ENCODE measurements at places on chromosomes 5 and 9. TPM values are rescaled to one million over a fixed set of nuclear protein-coding genes. Genes with fewer than 3 reads are reported as not detected.

Gene ACOT12
- total RNA-seq: not detected

GRCh38 chr9:76913467-76913866 lies 7.6 kb upstream of the PRUNE2 start:
- no peak overlapping the region for H3K27ac ChIP-seq

Gene EIF4EBP3
- 3.6 TPM for total RNA-seq

DNA sequence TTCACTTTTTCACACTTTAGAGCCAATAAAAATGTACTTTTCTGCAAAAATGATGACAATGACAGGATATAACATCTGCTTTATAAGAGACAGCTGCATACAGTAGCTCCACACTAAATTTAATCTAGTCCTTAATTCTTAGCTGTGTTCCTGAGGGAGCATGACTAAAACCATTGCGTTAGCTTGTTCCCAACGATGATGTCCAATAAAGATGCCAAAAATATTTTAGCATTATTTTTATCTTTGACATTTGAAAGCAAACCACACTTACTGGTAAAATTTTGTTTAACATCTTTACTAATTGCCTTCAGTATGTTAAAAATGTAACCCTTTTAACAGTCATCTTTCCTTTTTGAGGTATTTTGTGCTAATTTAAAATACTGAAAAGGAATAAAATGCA lies 382.7 kb downstream of the CHSY3 start:
- peak; percentile 22 for DNase-seq
- H3K27ac ChIP-seq: no peak overlapping the region
- H3K4me3 ChIP-seq: no peak overlapping the region

- H3K36me3 ChIP-seq: no peaks in the 10 kb centered on the region
- peak; percentile 87 for DNase-seq
- peak overlapping the region; percentile 93 for H3K27ac ChIP-seq
- peak overlapping the region; percentile 12 for H3K4me3 ChIP-seq
Measured at GRCh38 chr5:31106691-31107090, 86.8 kb upstream of the CDH6 start.

DNA sequence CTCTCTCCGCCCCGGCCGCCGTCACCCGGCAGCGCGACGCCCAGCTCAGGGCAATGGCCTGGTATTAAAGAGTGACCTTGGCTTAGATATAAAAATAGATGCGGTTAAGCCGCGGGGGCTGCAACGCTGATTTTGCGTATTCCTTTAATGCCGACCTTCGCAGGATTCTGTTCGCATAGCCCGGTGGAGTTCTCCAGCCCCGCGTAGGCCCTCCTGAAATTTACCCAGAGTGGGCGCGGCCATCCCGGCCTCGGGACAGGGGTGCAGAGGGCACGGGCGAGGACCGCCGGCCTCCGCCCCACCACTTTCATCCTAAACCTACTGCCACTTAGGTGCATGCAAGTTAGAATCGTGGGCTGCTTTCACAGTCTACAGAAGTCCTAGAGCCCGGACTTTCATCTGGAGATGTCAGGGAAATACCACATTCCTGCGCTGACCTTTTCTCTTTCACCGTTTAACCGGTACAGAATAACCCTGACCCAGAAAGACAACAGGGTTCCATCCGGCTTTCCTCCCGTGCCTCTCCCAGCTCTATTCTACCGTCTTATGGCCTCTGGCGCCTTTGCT lies 492 bp upstream of the FAM169A start:
- H3K27me3 ChIP-seq: no peaks in the 10 kb centered on the region
- H3K4me3 ChIP-seq: peak overlapping the region; percentile 83
- H3K27ac ChIP-seq: no peak overlapping the region

Gene TMEM8B
- 8.6 TPM for total RNA-seq

DNA sequence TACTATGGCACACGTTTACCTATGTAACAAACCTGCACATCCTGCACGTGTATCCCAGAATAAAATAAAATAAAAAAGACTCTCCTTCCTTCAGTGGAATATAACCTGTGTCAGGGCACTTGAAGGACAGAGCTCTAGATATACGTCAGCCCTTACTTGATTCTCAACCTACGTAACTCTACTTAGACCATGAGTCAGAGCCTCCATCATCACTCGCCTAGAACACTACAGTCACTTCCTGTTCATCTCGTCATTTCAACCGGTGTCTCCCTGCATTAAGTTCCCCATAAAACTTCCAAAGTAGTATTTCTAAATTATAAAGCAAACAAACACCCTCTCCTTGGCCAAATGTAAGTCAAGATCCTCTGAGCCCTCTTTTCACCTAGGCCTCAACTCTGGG lies 243.5 kb upstream of the CCNG1 start:
- H3K4me1 ChIP-seq: no peaks in the 10 kb centered on the region
- DNase-seq: no peak
- no peaks in the 10 kb centered on the region for H3K27me3 ChIP-seq
- no peak overlapping the region for H3K4me3 ChIP-seq

GRCh38 chr9:115144706-115145105 lies 26.7 kb upstream of the TNC start:
- peak; percentile 62 for DNase-seq
- H3K4me1 ChIP-seq: peaks cover 20% of the 10 kb centered on the region
- H3K27me3 ChIP-seq: no peaks in the 10 kb centered on the region
- H3K4me3 ChIP-seq: no peak overlapping the region
- no peaks in the 10 kb centered on the region for H3K36me3 ChIP-seq
- H3K27ac ChIP-seq: peak overlapping the region; percentile 35

Gene DNAH5
- total RNA-seq: 3.2 TPM

Gene LCN15
- not detected for total RNA-seq

Gene C1QTNF3
- total RNA-seq: 0.95 TPM

GRCh38 chr5:127013407-127013806 lies 17.0 kb downstream of the MARCHF3 start:
- H3K4me3 ChIP-seq: no peak overlapping the region
- H3K27ac ChIP-seq: no peak overlapping the region
- no peaks in the 10 kb centered on the region for H3K27me3 ChIP-seq
- peaks cover 25% of the 10 kb centered on the region for H3K4me1 ChIP-seq
- DNase-seq: no peak

- peaks cover 8% of the 10 kb centered on the region for H3K4me1 ChIP-seq
- peak; percentile 33 for DNase-seq
- no peak overlapping the region for H3K27ac ChIP-seq
- H3K4me3 ChIP-seq: no peak overlapping the region
- H3K27me3 ChIP-seq: peaks cover 43% of the 10 kb centered on the region
Measured at GRCh38 chr5:174737330-174737729, 12.9 kb downstream of the MSX2 start.

Gene IL13
- total RNA-seq: not detected

Gene TMEM215
- 3.0 TPM for total RNA-seq

DNA sequence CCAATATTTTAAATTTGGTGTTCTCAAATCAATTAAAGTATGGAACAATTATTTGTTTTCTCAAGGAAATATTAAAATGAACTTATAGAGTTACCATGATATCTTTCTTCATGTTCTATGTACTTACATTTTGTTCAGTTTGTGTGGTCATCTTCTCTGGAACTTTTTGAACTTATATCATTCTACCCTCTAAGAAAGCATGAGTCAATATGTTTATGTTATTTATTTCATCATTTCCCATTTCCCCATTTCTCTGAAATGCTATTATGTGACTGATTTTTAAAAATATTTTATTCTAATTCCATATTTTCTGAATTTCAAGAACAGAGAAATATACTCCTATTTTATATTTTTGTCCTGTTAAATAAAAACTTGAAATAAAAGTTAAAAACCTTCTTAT lies 123.5 kb upstream of the ACOT12 start:
- H3K27ac ChIP-seq: no peak overlapping the region
- H3K36me3 ChIP-seq: no peaks in the 10 kb centered on the region
- no peak overlapping the region for H3K4me3 ChIP-seq
- no peak for DNase-seq

GRCh38 chr5:168072665-168073064 lies 218.8 kb upstream of the WWC1 start:
- H3K27ac ChIP-seq: no peak overlapping the region
- H3K4me1 ChIP-seq: peaks cover 10% of the 10 kb centered on the region
- H3K36me3 ChIP-seq: no peaks in the 10 kb centered on the region
- H3K4me3 ChIP-seq: no peak overlapping the region
- no peaks in the 10 kb centered on the region for H3K27me3 ChIP-seq
- no peak for DNase-seq

Gene ARL14EPL
- not detected for total RNA-seq

Gene AHRR
- total RNA-seq: 8.6 TPM

- H3K36me3 ChIP-seq: no peaks in the 10 kb centered on the region
- H3K4me1 ChIP-seq: no peaks in the 10 kb centered on the region
- DNase-seq: no peak
- H3K27me3 ChIP-seq: peaks cover 7% of the 10 kb centered on the region
- no peak overlapping the region for H3K27ac ChIP-seq
Measured at GRCh38 chr5:68673106-68673822, 420.6 kb upstream of the SLC30A5 start.

- H3K36me3 ChIP-seq: no peaks in the 10 kb centered on the region
- H3K27me3 ChIP-seq: no peaks in the 10 kb centered on the region
- H3K4me1 ChIP-seq: no peaks in the 10 kb centered on the region
- no peak overlapping the region for H3K4me3 ChIP-seq
Measured at GRCh38 chr9:89412951-89413350, 85.0 kb downstream of the SEMA4D start.

Gene GARNL3
- total RNA-seq: 5.4 TPM

- DNase-seq: no peak
- H3K36me3 ChIP-seq: no peaks in the 10 kb centered on the region
- H3K4me3 ChIP-seq: no peak overlapping the region
- no peaks in the 10 kb centered on the region for H3K4me1 ChIP-seq
- no peak overlapping the region for H3K27ac ChIP-seq
Measured at GRCh38 chr9:82783045-82783444, 279.9 kb downstream of the RASEF start.

Gene ZNG1E
- total RNA-seq: 44.5 TPM

- H3K4me3 ChIP-seq: no peak overlapping the region
- H3K27ac ChIP-seq: no peak overlapping the region
- H3K4me1 ChIP-seq: no peaks in the 10 kb centered on the region
- no peak for DNase-seq
- no peaks in the 10 kb centered on the region for H3K36me3 ChIP-seq
Measured at GRCh38 chr9:132797861-132798659, 80.0 kb downstream of the AK8 start.

DNA sequence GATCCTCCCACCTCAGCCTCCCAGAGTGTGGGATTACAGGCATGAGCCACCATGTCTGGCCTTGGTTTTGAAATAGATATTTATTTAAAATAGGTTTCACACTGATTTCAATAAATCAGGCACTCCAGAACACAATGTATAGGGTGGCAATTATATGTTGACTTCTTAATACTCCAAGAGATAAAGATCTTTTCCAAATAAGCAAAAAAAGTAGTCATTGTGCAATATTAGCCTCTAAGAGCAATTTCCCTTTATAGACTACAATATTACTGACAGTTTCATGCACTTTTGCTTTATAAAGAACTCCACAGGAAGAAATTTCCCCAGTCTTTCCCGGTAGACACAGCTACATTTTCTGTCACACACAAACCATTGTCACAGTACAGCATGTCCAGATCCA lies 23.4 kb upstream of the RUFY1 start:
- H3K4me3 ChIP-seq: no peak overlapping the region
- H3K27me3 ChIP-seq: no peaks in the 10 kb centered on the region
- H3K27ac ChIP-seq: no peak overlapping the region
- H3K4me1 ChIP-seq: no peaks in the 10 kb centered on the region

Gene PCDHA9
- 1.1 TPM for total RNA-seq

Gene DMRTA1
- 6.1 TPM for total RNA-seq

DNA sequence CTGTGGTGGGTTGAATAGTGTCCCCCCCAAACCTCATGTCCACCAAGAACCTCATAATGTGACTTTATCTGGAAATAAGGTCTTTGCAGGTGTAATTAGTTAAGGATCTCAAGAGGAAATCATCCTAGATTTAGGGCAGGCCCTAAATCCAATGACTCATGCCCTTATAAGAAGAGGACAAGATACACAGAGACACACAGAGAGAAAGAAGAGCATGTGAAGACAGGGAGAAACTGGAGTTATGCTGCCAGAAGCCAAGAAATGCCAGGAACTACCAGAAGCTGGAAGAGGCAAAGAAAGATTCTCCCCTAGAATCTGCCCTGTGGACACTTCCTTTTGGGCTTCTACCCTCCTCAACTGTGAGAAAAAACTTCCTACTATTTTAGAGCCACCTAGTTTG lies 8.8 kb downstream of the FAM13B start:
- no peaks in the 10 kb centered on the region for H3K4me1 ChIP-seq
- no peaks in the 10 kb centered on the region for H3K27me3 ChIP-seq
- DNase-seq: no peak
- H3K4me3 ChIP-seq: no peak overlapping the region
- no peaks in the 10 kb centered on the region for H3K36me3 ChIP-seq

DNA sequence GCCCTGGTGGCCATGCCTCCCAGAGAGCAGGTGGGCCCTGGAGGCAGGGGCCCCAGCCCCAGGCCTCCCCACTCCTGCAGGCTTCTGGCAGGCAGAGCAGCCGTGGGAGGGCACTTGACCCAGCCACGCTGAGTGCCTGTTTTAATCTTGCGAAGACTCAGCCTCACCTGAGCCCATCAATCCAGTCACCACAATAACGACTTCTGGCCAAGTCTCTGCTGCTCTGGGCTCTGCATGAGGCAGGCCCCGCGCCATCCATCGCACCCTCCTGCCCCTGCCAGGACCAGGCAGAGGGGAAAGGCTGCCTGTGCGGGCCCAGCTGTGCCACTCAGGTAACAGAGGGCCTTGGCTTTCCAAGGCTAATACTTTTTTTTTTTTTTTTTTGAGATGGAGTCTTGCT lies 32.8 kb downstream of the RASGEF1C start:
- H3K27ac ChIP-seq: no peak overlapping the region
- DNase-seq: no peak
- H3K4me3 ChIP-seq: no peak overlapping the region
- peaks cover 4% of the 10 kb centered on the region for H3K4me1 ChIP-seq
- no peaks in the 10 kb centered on the region for H3K36me3 ChIP-seq

GRCh38 chr9:70641631-70642030 lies 227.2 kb upstream of the KLF9 start:
- H3K27me3 ChIP-seq: no peaks in the 10 kb centered on the region
- no peak for DNase-seq
- no peak overlapping the region for H3K27ac ChIP-seq
- H3K36me3 ChIP-seq: no peaks in the 10 kb centered on the region
- no peak overlapping the region for H3K4me3 ChIP-seq
- no peaks in the 10 kb centered on the region for H3K4me1 ChIP-seq

Gene IL7R
- 10.8 TPM for total RNA-seq

DNA sequence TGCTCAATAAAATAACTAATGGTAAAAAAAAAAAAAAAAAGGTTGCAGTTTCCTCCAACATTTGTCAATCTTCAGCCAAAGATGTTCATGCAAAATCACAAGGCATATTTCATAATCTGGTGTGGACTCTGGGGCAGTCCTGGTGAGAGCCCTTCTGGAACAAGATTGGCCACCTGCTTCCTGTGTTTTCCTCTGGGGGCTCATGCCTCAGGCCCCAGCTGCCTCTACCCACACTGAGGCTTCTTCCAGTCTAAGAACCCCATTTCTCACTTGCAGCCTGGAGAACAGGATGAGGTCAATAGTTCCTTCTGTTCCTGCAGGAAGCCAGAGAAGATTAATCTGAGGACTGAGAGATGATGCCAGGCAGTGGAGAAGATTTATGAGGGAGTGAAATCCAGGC lies 492.6 kb upstream of the BRINP1 start:
- H3K4me1 ChIP-seq: no peaks in the 10 kb centered on the region
- H3K4me3 ChIP-seq: no peak overlapping the region
- no peak overlapping the region for H3K27ac ChIP-seq
- no peaks in the 10 kb centered on the region for H3K27me3 ChIP-seq
- DNase-seq: peak; percentile 18
- H3K36me3 ChIP-seq: no peaks in the 10 kb centered on the region

GRCh38 chr9:82206490-82206889 lies 217.9 kb downstream of the SPATA31D1 start:
- no peak overlapping the region for H3K27ac ChIP-seq
- no peaks in the 10 kb centered on the region for H3K36me3 ChIP-seq
- no peaks in the 10 kb centered on the region for H3K4me1 ChIP-seq
- no peak overlapping the region for H3K4me3 ChIP-seq
